NCI-H524 treated with DMSO at 0.1 percent for 48 hours (cell line): ENCODE measurements at places on chromosomes 5 and 9.

- DNase-seq, result no peak
These were observed 186.5 kb upstream of the WWC1 start for GRCh38 chr5:168104811-168105481.

- no peak for DNase-seq
These were observed 51.5 kb downstream of the CEP120 start for GRCh38 chr5:123371575-123372179.

GRCh38 chr5:142197098-142197497 lies 88.5 kb downstream of the NDFIP1 start:
- DNase-seq, result no peak

DNA sequence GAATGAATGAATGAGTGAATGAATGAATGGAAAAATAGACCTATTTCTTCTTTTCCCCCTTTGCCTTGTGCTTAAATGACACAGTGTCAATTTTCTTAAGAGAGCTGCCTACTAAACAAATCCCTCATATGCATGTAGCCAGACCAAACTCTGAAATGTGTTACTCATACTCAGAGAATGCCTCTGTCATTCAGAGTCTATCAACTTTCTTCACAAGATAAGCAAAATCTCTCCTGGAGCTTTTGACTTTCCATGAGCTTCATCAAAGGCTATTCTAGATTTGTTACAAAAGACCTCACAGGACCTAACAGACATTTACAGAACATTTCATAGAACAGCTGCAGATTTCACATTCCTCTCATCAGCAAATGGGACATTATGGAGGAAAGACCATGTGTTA lies 275.7 kb upstream of the MSX2 start:
- DNase-seq, result no peak

DNA sequence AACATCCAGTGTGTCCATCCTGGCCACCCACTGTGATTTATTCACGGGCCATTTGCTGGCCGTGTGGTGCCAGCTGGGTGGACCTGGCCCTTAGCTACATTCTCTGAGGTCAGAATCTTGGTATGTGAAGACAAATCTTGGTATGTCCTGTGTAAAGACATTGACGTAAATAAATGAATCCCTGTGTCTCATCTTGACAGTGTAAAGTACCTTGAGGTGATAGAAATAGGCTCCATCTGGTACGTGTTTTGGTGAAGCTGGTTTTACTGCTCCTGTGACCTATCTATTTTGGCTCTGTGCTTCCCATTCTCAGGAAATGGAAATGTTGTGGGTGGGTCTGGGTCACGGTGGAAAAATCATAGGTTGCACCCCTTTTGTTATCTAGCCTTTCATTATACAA lies 245.4 kb upstream of the ANKH start:
- no peak for DNase-seq

- DNase-seq, result no peak
These were observed 327.8 kb upstream of the PIK3R1 start for GRCh38 chr5:67887748-67888161.

- no peak for DNase-seq
These were observed 21.0 kb upstream of the RNF180 start for GRCh38 chr5:64144425-64145215.

DNA sequence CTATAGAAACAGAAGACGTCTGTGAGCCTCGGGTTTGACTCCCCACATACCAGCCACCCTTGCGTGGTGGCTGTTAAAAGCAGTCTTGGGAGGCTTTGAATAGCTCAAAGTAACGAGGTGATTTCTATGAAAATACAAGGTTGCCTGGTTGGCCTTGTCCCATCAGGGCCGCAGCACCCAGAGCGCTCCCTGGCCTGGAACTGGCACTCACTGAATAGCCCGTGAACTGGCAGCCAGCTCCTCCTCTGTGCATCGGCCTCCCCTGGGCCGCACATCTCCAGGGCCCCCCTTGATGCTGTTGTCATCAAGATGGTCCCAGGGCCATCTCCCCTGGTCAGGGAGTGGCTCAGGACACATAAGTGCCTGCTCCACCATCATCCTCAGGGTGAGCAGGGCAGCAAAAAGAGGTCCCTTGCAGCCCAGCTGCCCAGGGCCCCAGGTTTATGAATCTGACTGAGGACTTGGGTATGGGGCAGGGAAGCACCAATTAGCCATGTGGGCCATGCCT lies 144.6 kb upstream of the PPP1R26 start:
- DNase-seq, result no peak
